SIG-M5 (cell line): ENCODE measurements at places on chromosomes 12 and 14.

GRCh38 chr14:97061198-97061597 is 264.0 kb downstream of the VRK1 start:
- no peak for DNase-seq

DNA sequence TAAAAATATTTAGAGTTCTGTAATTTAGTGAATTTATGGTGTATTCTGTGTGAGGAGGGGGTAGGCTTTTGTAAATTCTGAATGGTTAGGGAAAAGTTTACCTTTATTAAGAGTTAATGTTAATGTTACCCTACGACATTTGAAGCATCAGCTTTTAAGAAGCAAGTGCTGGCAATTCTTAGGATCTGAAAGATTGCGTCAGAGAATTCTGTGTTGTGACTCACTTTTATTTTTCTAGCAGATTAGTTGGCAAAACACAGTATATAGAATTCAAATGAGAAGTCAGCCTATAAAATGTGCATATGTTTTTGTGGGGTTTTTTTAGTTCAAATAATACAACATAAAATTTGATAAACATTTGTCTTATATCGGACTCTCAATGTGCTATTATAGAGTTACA is 97.6 kb downstream of the RAD52 start:
- DNase-seq = no peak

- no peak for DNase-seq
Observed at GRCh38 chr12:68954811-68955210, 21.8 kb upstream of the CPM start.

GRCh38 chr12:83700838-83701237 is 1014.1 kb downstream of the TMTC2 start:
- DNase-seq = no peak

DNA sequence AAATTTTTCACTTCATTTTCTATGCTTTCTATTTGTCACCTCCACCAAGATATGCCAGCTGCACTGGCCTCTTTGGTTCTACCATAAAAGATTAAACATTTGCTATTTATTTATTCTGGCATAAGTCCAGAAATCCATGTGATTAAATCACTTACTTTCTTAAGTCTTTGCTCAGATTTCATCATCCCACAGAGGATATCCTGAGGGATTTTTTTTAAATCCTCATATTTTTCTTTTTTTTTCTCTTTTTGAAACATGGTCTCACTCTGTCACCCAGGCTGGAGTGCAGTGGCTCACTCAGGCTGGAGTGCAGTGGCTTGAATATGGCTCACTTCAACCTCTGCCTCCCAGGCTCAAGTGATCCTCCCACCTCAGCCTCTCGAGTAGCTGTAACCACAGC is 645.4 kb upstream of the ATXN7L3B start:
- no peak for DNase-seq

DNA sequence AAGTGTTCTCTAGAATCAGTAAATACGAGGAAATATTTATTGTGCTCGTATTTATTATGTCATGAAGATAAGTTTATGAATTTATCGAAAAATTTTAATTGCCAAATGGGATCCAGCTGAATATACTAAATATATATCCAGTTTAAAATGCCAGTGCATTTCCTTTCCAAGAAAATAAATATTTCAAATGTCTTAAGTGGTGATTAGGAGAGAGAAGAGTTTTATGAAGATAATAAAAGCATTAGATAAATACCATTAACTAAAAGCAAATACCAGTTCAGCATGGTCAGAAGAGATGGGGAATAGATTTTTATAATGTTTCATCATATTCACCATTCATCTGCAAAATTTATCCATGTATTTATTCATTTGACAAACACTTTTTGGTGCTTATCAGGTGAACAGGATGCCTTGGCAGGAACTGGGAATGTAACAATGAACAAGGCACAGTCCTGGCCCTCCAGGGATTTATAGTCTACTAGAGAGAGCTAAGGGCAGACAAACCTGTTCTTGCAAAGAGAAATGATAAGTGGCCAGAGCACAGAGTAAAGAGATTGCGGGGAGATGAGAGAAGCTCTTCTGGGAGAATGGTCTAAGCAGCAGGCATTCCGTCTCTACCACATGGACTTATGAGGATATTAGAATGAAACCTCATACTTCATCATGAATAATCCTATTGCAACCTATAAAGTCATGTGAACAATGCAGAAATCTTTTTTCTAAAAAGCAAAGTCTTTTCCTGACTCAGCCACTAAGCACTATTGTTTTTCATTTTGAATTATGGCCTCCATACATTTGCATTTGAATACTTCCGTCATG is 143.7 kb upstream of the ABCD2 start:
- no peak for DNase-seq

DNA sequence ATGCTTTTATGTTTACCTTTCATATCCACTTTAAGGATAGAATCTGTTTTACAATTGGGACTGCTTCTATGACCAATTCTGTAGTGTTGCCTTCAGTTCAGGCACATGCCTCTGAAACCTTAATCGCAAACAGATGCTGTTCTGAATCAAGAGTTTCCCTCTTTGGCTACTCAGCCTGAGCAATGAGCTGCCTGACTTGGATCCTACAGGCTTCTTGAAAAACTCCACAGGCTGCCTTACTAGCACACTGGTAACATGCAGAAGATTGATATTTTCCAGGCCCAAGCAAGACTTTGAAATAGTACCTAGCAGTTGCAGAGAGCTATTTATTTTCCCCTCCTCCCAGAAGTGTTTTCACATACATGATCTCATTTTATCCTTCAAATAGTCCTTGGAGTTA is 34.8 kb upstream of the PMCH start:
- no peak for DNase-seq

DNA sequence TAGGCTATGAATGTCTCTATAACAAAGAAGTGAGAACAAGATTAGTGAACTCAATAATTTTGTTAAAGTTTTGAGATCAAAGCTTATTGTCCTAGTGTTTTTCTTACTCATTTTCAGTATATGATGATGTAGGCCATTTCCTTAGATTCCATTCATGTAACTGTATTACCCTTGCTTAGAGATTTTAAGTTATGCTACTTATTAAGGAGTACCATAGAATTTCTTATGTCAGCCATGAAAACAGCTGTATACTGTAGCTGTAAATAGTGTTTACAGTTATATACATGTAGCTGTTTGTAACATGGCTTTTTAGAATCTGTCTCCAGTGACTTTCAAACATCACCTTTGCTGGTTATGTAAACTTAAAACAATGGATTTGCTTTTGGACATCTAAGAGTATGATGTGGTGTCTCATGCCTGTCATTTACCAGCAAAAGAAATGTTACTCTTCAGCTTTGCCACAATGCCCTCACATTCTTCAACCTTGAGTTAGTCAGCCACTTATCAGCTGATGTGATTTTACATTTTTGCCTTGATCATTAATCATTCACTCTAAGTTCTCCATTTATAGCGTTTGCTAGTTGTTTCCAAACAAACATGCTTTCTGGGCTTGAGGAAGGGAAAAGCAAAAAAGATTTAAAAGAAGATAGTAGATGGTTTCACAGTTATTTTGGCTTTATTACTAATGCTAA is 55.5 kb downstream of the SLC16A7 start:
- DNase-seq = no peak

DNA sequence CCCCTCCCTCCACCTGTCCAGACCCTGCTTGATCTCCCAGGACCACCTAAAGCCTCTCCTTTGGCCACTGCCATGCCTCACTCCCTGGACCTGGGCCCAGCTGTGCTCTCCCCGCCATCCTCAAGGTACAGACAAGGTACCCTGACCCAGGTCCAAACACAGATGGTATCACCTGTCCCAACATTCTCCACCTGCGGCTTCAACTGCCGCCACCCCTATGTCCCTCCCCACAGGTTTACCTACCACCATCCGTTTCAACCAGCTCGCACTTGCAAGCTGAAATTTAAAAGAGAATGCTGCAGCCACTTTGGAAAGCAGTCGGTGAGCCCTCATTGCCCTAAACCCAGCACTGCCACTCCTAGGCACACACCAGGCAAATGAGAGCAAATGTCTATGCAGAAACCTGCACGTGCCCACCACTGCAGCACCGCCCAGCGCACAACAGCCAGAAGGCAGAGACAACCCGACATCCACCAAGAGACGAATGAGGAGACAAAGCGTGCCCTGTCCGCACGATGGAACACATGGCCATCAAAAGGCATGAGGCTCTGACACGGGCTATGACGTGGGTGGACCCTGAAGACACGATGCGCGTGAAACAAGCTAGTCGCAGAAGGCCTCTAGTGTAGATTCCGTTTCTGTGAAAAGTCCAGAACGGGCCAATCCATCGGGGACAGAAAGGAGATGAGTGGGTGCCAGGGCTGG is 71.0 kb downstream of the RFLNA start:
- DNase-seq = no peak

- DNase-seq = no peak
Observed at GRCh38 chr14:65927931-65928356, 515.4 kb downstream of the FUT8 start.

GRCh38 chr14:101005447-101005846 is 101.9 kb upstream of the RTL1 start:
- no peak for DNase-seq

GRCh38 chr12:56162468-56163290 is 4.5 kb downstream of the MYL6 start:
- DNase-seq = no peak
